ENCODE measurements at places on chromosomes 6 and 20.

DNA sequence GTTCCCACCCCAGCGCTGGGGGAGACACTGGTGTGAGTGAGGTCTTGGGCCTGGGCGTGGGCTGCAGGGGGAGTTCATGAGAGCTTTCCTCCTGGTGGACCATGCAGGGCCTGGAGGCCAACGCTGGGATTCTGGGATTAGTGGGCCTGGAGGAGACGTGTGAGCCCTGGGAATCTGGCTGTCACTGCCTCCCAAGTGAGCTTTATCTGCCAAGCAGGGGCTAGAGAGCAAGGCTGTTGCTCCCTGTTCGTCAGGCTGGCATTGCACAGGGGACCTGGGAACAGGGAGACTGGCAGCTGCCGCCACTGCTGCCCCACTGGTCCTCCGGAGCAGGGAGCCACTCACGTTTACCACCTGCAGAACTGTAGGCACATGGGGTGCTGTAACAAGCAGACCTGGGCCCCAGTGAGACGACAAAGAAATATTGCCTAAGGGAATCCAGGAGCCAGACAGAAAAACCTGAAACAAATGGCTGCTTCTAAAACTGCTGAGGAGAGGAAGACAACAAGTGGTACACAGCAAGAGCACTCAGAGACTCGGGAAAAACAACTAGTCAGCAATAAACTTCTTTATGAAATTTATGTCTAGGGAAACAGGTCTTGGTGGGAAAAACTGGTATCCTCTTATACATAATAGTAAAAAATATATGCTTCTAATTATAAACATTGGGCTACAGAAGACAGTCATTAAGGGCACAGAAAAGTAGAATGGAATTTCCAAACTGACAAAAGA, 45.2 kb downstream of the PPP1R3G start:
- DNase-seq: no peak

DNA sequence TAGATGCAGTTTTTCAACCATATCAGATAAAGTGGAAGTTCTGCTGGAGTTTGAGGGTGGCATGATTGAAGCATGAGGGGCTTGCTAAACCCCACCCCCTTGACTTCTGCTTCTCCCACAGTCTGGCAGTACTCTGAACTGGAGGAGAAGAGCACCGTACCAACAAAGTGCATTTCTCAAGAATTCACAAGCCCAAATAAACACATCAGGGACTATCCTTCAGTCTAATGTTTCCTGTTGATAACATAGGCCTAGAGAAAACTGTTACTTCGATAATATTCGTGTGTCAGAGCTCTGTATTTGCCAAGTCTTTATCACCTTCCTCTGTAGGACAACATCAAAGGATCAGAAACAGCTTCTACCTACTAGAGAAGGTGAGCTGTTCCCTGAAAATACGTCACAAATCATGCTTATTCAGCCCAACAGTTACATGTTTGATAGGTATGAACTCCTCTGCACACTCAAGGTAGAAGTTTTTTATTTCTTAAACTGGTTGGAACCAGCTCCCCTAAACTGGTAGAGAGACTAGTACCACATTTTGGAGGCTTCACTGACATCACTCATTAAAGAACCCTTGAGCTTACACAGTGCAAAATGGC, 153.2 kb upstream of the PRND start:
- DNase-seq: no peak

DNA sequence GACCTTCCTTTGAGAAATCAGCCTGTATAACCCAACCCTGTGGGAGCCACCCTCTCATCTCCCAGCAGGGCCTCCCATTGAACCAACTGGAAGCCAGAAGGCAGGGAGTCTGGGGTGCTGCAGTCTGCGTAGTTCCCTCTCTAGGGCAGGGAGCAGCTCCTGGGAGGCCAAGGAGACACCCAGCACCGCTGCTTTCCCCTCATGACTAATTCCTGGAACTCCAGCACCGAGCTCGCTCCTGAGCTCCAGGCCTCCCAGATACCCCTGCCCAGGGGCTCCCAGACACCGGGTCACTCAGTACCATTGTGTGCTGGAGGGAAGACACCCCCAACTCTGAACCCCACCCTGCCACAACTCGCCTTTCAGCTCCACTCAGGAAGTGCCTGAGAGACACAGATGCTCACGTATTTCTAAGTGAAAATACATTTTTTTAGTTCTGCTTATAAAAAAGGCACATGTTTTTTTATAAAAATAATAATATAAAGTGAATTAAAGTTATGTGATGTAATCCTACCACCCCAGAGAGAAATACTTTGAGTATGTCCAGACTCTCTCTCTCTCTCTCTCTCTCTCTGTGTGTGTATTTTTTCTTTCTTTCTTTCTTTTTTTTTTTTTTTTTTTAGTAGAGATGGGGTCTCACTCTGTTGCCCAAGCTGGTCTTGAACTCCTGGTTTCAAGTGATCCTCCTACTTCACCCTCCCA, 17.5 kb downstream of the PIM1 start:
- no peak for DNase-seq

- DNase-seq: no peak
Observed at GRCh38 chr20:63533388-63533787, 3.8 kb downstream of the PTK6 start.

- no peak for DNase-seq
Observed at GRCh38 chr20:11716239-11716944, 201.3 kb upstream of the BTBD3 start.

DNA sequence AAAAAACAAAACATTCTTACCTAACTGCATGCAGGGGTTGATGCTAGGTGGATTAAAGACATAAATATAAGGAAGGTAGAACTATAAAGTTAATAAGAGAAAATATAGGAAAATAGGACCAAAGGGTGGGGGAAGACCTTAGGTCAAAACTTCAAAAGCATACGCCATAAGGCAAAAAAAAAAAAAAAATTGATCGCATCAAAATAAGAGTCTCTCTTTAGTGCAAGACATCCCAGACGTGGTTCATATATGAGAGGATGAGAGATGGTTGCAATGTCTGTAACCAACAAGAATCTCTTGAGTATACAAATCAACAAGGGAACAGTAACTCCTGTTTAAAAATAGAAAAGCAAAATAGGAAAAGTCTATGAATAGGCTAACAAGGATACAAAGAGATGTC, 8.5 kb downstream of the BAG2 start:
- no peak for DNase-seq

- no peak for DNase-seq
Observed at GRCh38 chr20:1934721-1935573, 39.7 kb downstream of the SIRPA start.

DNA sequence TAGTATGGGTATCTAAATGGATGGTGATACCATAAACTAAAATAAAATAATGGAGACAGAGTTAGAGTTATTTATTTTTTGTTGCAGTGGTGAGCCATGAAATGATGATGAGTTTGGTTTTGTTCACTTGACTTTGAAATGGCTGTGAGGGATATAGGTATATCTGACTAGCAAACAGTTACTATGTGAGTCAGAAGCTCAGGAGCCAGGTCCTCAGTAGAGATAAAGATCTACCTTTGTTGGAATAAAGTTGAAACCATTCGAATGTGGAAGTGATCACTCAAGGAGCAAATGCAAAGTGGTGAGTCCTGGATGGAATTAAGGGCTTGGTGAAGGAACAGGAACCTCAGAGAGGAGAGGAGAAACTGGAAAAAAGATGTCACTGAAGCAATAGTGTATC, 86.0 kb upstream of the TPD52L1 start:
- DNase-seq: no peak

Data from stimulated activated CD4-positive, alpha-beta T cell treated with anti-CD3 and anti-CD28 coated beads, Interleukin-15, amount 100 ng/mL, for 48 hours (primary cell).